ENCODE measurements at places on chromosomes 12 and 14. TPM values are rescaled to one million over a fixed set of nuclear protein-coding genes. Genes with fewer than 3 reads are reported as not detected.

DNA sequence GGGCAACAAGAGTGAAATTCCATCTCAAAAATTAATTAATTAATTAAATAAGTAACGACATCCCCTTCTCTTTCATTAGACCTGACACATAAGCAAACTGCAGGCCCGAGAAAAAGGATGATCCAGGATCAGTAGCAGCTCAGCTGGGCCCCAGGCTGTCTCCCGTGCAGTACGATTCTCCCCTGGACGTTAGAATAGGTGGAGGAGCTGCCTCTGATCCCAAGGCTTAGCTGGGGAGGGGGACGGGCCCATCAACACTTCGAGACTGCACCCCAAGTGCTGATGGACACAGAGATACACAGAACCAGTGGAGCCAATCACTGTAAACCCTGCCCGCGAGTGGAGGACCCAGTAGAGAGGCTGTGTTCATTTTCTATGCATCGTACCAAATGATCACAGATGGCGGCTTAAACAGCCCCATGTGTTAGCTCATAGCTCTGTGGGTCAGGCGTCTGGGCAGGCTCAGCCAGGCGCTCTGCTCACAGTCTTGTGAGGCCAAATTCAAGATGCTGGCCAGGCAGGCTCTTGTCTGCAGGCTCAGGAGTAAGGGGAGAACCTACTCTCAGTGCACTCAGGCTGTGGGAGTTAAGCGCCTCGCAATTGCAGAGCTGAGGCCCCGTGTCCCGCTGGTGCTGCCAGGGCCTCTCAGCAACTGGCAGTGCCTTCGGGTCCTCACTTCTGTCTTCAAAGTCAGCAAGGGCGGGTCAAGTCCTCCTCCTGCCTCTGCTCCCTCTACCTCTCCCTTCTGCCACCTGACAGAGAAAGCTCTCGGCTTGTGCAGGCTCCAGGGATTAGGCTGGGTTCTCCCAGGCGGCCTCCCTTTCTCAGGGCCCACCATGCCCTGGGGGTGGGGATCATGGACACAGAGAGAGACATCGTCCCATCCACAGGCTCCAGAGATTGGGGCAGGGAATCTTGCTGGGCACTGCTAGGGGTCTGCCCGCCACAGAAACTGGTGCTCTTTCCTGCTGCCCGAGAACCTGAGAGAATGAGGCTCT, 26.4 kb downstream of the RIMBP2 start:
- no peak for DNase-seq

SMIM41 gene
- total RNA-seq = not detected

DNA sequence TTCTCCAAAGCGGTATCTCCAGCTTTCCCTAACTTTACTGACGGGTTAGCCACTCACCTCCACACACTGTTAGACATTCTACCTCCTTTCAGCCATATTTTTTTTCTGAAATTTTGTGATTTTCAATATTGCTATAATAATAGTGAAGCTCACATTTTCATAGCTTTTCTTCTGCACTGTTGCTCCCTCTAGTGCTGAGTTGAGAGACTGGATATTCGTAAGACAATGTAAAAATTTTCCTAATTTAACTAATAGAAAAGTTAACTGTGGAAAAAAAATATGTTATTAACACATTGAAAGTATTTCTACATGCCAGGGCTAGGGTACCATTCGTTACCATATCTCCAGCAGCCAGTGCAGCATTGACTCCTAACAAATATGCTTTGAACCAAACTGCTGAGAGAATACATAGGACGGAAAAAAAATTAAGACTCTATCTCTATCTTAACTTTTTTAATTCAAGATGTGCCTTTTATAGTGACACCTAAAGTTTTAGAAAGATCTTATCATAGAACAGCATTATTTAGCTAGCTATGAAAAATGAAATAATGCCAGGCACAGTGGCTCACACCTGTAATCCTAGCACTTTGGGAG, 48.7 kb upstream of the ABCC9 start:
- no peak for DNase-seq

SMARCC2 gene
- total RNA-seq = 49.8 TPM

GRCh38 chr12:63325757-63326156, 174.8 kb upstream of the AVPR1A start:
- no peak for DNase-seq

TGM1 gene
- total RNA-seq = 0.25 TPM
